ENCODE measurements at places on chromosomes 12 and 14. TPM values are rescaled to one million over a fixed set of nuclear protein-coding genes. Genes with fewer than 3 reads are reported as not detected.

Gene NKX2-1
- total RNA-seq, result not detected

Gene ANKRD33
- 1.7 TPM for total RNA-seq

Gene SIX1
- total RNA-seq, result 0.59 TPM

Gene PLEKHH1
- total RNA-seq, result 48.3 TPM

Gene MAP1LC3B2
- total RNA-seq, result 2.5 TPM

Gene FZD10
- total RNA-seq, result 1.1 TPM
